ENCODE measurements at places on chromosomes 2 and 18.

DNA sequence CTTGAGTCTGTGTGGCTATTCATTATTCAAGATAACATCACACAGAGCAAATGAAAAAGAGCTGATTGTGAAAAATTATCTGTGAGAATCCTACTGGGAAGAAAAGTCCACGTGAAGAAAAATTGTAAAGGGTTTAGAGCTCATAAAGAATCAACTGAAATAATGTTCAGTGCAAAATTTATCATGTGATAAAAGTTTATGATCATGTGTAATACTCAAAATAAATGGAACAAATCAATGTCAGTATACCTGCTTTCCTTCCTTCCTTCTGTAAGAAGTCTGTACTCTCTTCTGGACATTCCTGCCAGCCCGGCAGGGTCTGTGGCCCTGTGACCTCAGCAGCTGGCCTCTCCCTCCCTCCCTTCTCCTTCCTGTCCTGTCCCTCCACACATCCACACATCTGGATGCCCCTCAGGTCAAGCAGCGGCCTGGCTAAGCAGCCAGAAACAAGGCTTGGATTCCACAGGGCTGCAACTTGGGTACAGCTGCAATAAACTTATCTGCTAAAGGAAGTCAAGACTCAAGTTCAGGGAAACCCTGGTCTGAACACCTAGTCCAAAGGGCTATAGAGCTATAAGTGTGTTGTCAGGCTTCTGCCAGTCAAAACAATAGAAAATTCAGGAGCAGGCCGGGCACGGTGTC, 172.1 kb downstream of the MREG start:
- DNase-seq = no peak

DNA sequence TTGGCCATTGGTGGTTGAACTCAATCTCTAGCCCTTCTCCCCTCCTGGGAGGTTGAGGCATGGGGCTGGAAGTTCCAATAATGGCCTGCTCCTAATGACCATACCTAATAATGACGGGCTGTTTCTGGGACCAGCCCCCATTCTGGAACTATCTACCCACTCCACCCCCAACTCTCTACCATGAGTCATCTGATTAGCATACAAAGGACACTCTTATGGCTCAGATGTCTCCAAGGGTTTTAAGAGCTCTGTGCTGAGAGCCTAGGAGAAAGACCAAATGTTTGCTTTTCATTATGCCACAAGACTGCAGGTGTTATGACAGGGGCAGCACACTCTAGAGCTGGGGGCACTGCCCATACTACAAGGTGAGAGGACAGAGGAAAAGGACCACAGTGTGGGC, 137.0 kb upstream of the NCKAP5 start:
- no peak for DNase-seq

DNA sequence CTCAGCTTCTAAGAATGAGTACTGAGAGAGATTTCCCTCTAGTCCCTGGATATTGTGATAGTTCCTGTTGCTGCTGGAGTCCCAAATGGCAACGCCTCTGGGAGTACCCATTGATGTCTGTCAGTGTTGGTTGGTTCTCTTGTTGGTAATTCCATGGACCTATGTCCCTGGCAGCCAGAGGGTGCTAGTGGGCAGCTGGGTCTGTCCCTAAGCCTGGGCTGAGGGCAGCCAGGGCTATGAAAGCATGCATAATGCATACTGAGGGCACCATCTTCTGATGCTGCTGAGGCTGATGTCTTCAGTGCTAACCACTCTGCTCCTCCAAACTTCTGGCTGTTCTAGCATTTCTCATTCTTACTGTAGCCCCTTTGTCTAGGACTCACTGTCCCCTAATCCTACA, 35.9 kb downstream of the NABP1 start:
- no peak for DNase-seq

- DNase-seq = no peak
Observed at GRCh38 chr2:211692689-211693088, 845.9 kb downstream of the ERBB4 start.

GRCh38 chr2:78979380-78980151, 45.9 kb upstream of the REG3G start:
- no peak for DNase-seq

DNA sequence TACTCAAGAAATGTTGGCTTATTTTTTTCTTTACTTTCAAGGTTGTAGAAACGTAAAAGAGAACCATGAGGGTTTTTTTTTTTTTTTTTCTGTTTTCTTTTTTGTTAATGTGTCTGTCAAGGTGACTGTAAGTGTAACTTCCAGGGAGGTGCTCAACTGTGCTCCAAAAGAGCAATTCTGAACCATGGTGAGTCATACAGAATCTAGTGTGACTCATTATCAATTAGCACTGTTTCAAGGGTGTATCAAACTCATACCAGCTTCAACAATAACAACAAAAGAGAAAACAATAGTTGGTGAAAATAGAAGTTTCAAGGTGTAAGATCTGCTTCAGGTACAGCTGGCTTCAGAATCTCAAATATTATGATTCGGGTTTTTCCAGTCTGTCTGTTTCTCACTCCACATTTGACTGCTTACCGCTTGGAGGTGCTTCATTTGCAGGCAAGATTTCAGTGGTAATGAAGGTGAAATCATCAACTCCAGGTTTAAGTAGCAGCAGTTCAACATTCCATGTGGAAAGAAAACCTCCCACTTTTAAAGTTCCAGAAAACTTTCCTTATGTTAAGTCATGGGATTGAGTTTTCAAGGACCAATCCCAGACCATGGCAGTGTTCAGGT, 850.6 kb downstream of the CNTNAP5 start:
- DNase-seq = no peak

DNA sequence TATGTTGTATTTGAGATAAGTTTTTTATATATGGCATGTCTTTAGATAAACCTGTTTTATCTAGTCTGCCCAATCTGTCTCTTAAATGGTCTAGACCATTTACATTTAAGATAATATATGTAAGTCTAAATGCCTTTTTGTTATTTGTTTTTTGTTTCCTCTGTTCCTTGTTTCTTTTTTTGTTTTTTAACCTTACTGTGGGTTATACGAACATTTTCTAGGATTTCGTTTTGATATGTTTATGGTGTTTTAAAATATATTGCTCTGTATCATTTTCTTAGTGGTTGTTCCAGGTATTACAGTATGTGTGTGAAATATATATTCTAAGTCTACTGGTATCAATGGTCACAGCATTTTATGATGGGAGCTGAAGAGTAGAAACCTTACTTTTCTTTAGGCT, 13.3 kb downstream of the BCL2L11 start:
- DNase-seq = no peak

DNA sequence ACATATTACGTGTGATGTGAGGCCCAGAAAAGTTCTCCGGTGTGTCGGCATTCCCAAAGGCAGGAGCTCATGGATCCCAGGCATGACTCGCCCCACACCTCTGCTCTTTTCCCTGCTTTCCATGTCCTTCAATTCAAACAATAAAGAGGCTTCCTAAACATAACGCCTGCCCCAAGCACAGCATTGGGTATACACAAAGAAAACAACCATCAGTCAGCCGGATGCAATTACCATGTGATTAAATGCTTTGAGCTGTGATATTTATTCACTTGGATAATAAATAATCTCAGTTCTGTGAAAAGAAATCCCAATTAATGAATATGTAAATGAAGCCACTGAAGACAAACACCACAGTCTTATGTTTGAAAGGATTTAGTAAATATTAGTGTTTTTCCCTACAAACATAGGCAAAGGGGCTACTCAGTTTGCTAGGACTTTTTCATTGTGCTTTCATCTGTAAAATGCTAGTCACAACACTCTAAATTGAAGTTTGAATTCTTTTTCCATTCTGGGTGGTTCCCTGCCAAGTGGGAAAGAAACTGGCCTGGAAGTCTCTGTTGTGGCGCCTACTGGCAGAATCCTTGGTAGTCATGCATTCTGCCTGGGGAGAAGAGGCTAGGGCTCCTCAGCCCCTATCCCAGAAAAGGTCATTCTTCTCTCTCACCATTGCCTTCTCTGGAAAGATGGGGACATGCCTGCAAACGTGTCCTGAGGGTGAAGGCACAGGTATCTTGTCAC, 144.7 kb downstream of the COL6A3 start:
- DNase-seq = no peak

DNA sequence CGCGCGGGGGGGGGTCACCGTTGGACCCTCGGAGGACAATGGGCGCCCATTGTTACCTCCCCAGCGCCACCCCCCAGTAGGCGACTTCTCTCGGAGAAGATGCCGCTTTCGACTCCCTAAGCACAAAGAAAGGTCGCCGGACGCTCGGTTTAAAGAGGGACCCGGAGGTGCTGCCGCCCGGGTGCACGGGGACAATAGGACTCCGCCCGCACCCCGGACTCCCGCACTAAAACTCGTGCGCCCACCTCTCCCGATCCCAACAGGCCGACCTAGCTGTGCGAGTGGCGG, 318 bp upstream of the CDC42EP3 start:
- no peak for DNase-seq

DNA sequence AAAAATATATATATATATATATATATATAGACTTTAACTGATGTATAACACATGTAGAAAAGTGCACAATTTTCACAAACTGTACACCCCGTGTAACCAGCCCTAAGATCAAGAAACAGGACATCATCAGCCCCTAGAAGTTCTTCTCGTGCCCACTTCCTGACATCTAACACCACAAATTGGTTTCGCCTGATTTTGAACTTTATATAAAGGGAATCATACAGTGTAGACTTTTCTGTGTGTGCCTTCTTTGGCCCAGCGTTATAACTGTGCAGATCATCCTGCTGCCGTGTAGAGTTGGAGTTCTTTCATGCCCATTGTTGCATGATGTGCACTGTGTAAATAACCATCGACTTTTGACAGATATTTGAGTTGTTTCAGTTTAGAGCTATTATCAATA, 41.0 kb downstream of the SMAD7 start:
- no peak for DNase-seq

- peak; percentile 36 for DNase-seq
Observed at GRCh38 chr18:63131959-63132818, 187.4 kb downstream of the BCL2 start.

DNA sequence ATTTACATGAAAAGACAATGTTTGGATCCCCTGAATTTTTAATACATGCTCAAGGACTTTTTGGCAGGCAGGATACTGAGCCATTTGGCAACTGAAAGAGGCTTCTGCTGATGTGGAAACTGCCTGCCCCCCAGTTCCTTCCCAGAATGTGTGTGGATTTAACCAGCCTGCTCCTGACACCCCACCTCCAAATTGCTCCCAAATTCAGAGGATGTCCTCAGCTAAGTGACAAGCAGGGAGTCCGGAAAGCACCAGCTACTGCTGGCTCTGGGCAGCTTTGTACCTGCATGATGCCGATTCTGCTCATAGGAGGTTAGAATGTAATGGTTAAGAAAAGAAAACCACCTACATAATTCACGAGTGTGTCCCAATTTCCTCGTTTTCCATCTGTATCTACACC, 197.5 kb downstream of the CDH20 start:
- DNase-seq = no peak

DNA sequence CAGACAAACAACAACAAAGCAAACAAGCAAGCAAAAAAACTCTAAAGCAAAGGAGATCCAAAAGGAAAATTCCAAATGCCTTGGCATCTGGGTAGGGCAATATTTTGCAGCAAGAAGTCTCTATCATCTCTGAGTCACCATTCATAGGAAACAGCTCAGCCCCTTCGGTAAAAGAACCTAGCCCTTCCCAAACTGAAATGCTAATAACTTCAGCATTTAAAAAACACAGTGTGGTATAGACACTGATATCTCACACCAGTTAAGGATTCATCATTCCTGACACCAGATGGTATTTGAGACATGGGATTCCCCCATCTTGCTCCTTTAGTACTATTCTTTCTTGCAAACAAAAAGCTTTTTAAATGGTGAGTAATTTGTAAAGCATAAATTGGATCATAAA, 491.8 kb downstream of the TXNL1 start:
- no peak for DNase-seq

DNA sequence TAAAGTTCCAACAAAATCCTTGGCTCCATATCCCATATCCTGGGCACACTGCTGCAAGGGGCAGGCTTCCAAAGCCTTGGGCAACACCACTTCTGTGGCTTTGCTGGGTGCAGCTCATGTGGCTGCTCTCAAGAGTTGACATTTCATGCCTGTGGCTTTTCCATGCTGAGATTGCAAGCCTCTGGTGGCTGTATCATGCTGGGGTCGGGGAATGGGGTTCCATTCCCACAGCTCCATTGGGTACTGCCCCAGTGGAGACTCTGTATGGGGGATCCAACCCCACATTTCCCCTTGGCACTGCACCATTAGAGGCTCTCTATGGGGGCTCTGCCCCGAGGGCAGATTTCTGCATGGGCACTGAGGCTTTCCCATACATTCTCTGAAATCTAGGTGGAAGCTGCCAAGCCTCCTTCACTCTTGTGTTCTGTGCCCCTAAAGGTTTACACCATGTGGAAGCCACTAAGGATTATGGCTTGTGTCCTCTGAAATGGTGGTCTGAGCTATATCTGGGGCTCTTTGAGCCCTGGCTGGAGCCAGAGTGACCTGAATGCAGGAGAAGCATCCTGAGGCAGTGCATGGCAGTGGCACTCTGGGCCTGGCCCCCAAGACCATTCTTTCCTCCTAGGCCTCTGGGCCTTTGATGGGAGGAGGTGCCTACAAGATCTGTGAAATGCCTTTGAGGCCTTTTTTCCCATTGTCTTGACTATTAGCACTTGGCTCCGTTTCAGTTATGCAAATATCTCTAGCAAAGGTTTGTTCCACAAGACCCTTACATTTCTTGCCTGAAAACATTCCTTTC, 107.9 kb downstream of the PTGR3 start:
- no peak for DNase-seq

DNA sequence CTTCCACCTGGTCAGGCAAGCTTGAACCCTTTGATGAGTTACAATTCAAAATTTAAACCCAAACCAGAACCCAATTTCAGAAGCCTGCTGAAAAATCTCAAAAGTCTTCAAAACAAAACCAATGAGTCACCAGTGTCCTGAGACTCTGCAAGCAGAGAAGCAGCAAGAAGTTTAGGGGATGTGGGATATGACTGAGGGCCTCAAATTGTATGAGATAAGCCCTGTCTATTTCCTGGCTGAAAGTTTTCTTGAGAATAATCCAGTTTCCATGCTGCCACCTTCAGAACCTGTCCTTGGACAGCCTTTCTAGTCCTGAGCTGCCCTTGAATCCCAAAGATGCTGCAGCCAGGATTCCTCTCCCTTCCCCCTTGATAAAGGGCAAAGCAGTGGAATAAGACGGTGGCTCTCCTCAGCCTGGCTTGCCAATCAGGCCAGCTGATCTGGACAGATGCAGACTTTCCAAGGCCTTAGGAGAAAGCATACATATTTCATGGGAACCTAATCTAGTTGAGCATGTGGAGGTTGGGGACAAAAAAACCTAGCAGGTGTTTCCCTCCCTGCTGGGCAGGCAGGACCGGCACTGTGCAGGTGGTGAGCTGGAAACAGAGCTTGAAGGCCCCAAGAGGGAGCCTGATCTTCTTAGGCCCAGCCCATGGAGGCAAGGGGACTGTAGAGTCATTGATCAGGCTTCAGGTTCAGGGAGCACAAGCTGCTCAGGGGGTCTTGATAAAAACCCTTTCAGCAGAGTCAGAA, 278.0 kb upstream of the MGAT5 start:
- DNase-seq = no peak

Measured in stimulated activated naive CD4-positive, alpha-beta T cell (primary cell).